ENCODE measurements at places on chromosomes 6 and 20.

DNA sequence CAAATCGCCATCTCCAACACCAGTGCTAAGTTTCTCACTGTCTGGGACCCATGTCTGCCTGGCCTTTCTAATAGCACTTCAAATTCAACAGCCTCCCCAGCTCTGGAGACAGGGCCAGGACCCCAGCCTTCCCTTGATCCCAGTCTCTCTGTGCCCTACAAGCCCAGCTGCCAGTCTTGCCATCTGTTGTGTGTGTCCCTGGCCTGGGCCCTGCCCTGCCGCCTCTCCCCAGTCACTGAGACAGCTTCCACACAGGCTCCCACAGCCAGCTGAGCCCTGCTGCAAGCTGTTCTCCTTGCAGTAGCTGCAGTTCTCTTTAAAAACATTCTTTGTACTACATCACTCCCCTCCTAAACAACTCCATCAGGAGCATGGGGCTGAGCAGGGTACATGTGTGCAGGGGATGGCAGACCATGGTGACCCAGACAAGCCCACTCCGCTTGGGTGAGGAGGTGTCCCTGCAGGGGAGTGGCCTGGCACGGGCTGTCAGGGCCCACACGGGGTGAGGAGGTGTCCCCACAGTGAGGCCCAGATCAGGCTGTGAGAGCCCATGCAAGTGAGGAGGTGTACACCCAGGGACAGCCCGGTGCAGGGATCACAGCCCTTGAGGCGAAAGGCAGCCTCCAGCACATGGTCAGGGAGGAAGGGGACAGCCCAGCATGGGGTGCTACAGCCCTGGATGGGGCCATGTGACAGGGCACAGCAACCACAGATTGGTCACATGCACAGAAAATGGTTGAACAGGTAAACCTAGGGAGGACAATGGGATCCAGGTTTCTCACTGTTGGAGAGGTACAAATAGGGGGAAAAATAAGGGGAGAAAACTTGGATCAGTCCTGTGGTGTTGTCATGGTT, 16.2 kb downstream of the CST7 start:
- H3K27me3 ChIP-seq: no peaks in the 10 kb centered on the region
- H3K4me3 ChIP-seq: no peak overlapping the region
- DNase-seq: no peak
- H3K4me1 ChIP-seq: peaks cover 33% of the 10 kb centered on the region
- H3K36me3 ChIP-seq: peaks cover 59% of the 10 kb centered on the region

DNA sequence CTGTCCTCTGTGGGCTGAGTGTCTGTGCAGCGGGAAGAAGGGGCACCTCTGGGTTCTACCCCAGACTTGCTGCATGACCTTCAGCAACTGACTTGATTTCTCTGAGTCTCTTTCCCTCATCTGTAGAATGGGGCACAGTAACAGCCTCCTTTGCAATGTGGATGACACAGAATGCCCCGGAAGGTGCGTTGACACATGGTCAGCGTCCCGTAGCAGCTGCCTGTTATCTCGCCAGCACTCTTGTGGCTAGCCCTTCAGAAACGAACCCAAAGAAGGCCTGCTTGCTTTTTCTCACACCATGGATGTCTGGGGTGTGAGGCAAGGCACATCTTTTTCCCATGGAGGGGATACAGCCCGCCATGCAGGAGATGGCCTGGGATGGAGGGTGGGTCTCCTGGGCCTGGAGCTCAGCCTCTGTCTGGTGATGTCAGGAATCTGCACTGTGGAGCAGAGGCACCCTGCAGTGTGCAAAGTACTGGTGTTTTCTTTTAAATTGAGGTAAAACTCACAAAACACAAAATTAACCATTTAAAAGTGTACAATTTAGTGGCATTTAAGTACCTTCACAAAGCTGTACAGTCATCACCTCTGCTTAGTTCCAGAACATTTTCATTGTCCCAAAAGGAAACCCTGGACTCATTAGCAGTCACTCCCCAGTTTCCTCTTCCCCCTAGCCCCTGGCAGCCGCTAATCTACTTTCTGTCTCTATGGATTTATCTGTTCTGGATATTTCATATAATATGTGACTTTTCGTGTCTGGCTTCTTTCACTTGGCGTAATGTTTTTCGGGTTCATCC, 59.8 kb upstream of the FAM83D start:
- H3K4me1 ChIP-seq: peaks cover 63% of the 10 kb centered on the region
- no peak overlapping the region for H3K4me3 ChIP-seq
- no peaks in the 10 kb centered on the region for H3K27me3 ChIP-seq
- no peak for DNase-seq
- no peak overlapping the region for H3K27ac ChIP-seq

GRCh38 chr20:11212902-11213301, 539.1 kb upstream of the JAG1 start:
- H3K36me3 ChIP-seq: no peaks in the 10 kb centered on the region
- no peaks in the 10 kb centered on the region for H3K27me3 ChIP-seq

- peaks cover 54% of the 10 kb centered on the region for H3K36me3 ChIP-seq
- no peak for DNase-seq
- peak overlapping the region; percentile 58 for H3K27ac ChIP-seq
- H3K4me3 ChIP-seq: no peak overlapping the region
- peaks cover 54% of the 10 kb centered on the region for H3K4me1 ChIP-seq
Observed at GRCh38 chr20:35702051-35702823, 3.0 kb downstream of the ROMO1 start.

All from activated CD4-positive, alpha-beta memory T cell treated with anti-CD3 and anti-CD28 coated beads for 36 hours (primary cell).